ENCODE measurements at places on chromosomes 2 and 18. TPM values are rescaled to one million over a fixed set of nuclear protein-coding genes. Genes with fewer than 3 reads are reported as not detected.

RAD51AP2 gene
- polyA plus RNA-seq = not detected

TFCP2L1 gene
- polyA plus RNA-seq = 0.45 TPM

ABCB11 gene
- polyA plus RNA-seq = not detected

IFIH1 gene
- 19.7 TPM for polyA plus RNA-seq

GKN2 gene
- not detected for polyA plus RNA-seq

POTEC gene
- polyA plus RNA-seq = not detected

DNA sequence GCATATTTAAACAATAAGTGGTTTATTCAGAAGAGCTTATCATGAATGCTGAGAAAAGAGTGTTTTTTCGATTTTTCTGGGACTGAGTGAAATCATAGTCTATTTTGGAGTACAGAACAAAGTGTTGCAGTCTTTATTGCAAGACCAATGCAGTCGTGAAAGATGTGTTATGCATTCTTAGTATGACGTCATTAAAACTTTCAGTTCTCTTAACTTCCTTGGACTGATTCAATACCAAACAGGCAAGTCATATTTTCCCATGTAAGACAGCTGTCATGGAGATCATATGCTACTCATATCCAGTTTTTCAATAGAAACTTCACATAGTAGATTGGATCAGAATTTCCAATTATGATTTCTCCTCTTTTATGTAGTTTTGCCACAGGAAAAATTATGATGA lies 92.6 kb downstream of the RIT2 start:
- no peak for DNase-seq

DNA sequence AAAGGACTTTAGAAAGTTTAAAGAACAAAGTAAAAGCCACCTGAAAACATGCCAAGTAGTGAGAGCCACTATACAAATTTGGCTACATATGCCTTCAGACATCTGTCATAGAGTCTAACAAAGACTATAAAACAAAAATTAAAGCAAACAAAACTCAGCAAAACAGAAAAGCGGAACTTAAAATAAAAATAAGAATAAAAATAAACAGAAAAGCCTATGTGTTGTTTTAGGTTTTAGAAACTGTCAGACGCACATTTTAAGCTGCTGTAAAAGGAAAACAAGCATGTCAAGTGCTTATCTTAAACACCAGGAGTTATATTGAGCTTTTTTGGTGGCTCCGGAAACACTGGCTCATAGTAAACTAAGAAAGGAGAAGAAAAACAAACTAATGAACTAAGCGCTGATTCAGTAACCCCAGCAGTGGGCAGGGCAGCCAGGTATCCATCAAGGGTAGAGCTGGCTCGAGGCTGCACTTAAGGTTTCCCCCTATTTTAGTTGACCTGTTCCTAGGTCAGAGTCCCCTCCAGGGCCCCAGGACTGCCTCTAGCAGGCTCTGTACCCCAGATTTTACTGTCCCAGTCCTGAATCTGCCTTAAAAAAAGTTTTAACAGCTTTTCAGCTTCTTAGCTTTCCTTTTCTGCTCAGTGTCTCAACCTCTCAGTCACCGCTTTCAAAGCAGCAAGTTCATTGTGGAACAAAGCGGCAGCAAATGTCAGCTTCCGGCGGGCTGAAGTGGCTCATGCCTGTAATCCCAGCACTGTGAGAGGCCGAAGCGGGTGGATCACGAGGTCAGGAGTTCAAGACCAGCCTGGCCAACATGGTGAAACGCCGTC lies 15.4 kb upstream of the RMC1 start:
- DNase-seq = peak; percentile 3

- DNase-seq = no peak
These were observed 4.1 kb downstream of the CCDC195 start for GRCh38 chr2:224711859-224712665.

- no peak for DNase-seq
These were observed at the start of gene NTSR2 for GRCh38 chr2:11669454-11670291. TSS of gene NTSR2 (minus strand) at chr2:11670195. CDS start at chr2:11670129, 66 bp downstream.

GRCh38 chr2:238305092-238305862 lies 15.0 kb upstream of the TRAF3IP1 start:
- DNase-seq = no peak

GRCh38 chr2:172704072-172704936 lies 31.3 kb upstream of the RAPGEF4 start:
- no peak for DNase-seq

DNA sequence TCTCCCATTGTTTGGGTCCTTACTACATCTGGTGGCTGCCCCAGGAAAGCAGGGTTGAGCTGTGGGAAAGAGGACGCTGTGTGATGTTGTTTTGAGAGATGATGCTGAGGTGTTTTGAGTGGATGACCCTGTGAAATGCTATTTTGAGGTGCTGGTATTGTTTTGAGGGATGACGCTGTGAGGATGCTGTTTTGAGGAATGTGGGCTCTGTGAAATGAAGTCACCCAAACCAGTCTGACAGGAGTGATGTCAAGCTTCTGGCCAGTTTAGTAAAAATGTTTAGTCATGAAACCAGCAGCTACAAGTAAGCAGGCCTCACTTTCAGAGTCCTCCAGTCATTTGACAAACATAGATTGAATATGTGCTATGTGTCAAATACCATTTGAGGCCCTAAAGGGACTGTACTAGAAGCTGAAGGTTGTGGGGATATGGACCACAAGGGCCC lies 16.1 kb upstream of the PUM2 start:
- DNase-seq = no peak

GRCh38 chr2:121919803-121920202 lies 164.4 kb downstream of the TSN start:
- no peak for DNase-seq

DNA sequence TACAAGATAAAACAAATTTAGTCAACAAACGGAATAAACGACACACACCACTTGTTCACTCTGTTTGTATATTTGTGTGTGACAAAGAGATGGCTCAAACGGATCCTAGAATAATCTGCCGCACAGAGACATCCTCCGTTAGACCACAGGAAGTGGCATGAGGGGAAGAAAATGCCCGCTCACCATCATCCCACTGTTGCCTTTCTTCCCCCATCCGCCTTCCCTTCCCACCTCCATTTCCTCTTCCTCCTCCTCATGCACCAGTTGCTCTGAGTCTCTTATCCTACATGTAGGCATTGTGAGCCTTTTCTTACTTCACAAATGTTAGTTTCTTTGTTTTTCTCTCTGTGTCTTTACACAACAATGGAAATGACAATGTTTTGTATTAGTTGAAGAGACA lies 228.5 kb upstream of the SMIM21 start:
- DNase-seq = no peak

DNA sequence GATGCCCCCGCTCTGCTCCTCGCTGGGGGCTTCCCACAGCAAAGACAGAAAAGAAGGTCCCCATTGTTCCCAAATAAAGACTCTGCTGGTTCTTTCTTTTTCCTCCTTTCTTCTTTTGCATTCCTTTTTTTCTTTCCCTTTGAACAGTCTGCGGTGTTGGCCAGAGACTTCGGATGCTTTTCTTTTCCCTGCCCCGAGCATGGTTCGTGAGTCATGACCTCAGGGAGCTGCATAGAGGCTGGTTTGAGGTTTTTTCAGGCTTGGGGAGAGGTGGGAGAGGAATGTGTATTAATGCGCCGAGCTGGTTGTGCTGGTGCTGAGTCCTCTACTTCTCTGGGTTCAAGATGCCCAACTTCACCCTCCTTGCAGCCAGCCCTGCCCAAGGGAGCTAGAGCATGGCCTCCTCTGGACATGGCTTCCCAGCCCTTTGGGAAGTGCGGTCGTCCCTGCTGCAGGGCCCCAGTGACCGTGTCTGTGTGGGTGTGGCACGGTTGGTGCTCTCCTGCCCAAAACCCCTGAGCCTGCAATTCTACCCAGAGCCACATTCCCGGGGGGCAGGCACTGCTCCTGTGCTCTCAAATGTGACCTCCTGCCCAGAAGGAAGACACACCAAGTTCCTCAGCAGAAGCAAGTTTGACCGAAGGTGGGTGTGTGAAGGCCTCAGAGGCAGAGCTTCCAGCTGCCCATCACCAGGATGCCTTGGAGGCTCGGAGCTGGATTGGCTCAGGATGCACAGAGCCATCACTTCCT lies 9.0 kb upstream of the ARHGEF4 start:
- no peak for DNase-seq

DNA sequence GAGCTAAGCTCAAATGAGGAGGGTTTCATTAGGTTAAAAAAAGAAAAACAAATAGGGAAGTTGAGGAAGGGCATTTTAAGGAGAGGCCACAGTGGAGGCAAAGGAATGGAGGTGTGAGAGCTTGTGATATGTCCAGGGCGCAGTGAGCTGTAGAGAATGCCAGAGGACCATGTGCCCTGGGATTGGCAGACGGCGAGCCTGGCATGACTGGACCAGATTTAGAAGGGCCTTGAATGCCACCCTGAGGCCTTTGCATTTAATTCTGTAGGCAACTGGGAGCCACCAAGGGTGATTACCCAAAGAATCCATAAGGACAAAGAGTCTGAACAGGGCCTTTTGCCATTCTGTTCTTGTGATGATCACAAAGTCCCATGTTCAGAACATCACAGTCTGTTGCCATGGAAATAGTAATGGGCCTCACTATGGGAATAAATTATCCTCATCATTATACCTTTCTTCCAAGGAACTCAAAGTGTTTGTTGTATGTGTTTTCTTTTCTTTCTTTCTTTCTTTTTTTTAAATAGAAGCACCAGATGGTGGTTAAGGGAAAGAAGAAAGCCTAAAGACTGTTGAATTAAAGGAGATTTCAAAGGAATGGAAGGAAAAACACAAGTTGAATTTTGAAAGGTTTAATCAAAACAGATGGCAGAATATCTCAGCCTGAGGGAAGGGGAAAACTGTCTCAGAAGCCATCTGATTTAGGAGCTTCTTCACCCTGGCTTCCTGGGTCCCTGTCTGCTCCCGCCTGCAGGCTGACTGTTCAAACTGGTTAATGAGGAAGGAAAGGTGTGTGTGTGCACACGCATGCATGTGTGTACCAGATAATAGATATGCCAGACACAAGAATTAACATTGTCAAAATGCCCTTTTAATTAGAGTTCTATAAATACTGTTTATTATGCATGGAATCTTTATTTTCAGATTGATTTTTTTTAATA lies 31.6 kb upstream of the NCOA1 start:
- no peak for DNase-seq

DNA sequence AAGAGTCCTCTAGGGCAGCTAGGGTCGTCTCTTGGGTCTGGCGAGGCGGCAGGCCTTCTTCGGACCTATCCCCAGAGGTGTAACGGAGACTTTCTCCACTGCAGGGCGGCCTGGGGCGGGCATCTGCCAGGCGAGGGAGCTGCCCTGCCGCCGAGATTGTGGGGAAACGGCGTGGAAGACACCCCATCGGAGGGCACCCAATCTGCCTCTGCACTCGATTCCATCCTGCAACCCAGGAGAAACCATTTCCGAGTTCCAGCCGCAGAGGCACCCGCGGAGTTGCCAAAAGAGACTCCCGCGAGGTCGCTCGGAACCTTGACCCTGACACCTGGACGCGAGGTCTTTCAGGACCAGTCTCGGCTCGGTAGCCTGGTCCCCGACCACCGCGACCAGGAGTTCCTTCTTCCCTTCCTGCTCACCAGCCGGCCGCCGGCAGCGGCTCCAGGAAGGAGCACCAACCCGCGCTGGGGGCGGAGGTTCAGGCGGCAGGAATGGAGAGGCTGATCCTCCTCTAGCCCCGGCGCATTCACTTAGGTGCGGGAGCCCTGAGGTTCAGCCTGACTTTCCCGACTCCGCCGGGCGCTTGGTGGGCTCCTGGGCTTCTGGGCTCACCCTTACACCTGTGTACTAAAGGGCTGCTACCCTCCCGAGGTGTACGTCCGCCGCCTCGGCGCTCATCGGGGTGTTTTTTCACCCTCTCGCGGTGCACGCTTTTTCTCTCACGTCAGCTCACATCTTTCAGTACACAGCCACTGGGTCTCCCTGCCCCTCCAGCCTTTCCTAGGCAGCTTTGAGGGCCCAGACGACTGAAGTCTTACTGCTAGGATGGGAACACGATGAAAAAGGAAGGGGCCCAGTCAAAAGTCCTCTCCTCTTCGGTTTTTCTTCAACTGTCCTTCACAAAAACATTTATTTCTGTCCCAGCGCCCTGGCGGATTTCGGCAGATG lies 8.1 kb downstream of the SIX2 start:
- DNase-seq = no peak

- no peak for DNase-seq
These were observed 2182.7 kb upstream of the PIK3C3 start for GRCh38 chr18:39772155-39772919.

- DNase-seq = no peak
These were observed 550.5 kb downstream of the SPAG16 start for GRCh38 chr2:213834746-213835145.

GRCh38 chr18:48982266-48982665 lies 31.5 kb upstream of the SMAD7 start:
- no peak for DNase-seq

- no peak for DNase-seq
These were observed 342.4 kb downstream of the TNS1 start for GRCh38 chr2:217660423-217660822.

DNA sequence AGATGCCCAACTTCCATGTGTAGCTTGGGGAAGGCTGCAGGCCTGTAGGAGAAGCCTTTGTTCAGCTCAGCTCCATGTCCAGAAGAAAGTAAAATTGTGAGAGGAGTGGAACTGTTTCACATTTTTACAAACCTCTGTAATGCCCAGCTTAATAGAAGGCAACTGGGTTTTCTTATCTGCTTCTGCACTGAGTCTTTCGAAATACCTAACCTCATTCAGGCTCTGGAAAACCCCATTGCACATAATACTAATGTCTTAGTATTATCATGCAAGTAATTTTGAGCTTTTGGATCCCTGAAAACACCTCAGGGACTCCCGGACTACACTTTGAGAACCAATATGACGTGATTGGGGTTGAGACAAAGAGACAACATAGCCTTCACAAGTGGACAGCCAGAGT lies 5.8 kb downstream of the SMIM21 start:
- no peak for DNase-seq

DNA sequence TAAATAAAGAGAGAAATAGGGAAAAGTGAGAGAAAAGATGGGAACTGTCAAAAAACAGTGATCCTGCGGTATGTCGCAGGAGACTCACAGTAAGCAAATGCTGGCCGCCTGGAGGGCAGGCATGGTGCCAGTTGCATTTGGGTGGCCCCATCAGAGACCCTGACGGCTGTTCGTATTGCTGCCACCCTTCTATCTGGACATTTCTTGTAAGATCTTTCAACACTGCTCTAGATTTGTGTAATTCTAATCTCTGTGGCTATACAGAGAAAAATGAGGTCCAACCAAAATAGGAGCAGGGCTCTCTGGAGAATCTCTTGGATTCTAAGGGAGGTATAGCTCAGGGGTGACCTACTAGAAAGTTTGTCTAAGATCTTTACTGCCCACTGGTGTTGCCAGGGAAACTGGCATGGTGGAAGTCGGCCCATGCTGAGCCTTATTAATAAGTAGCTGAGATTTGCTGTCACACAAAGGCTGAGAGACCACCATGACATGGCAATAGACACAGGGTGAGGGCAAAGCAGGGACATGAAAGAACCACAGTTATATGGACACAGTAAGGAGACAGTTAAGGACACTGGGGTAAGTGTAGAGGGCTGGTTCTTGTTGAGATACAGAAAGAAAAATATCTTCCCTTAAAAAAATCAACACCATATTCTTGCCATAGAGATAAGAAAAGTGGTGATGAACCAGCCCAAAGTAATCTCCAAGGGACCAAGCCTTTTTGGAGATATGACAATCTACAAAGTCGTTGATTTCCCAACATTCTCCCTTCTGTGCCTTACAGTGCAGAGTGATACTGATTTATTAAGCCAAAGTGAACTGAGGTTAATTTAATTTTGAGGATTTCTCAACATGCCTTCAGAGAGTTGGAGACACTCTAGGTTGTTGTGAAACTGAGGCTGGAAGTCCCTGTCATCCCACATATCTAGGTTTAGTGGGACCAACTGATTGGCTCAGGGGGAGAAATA lies 26.4 kb upstream of the FZD7 start:
- no peak for DNase-seq

GRCh38 chr2:205712508-205712907 lies 30.2 kb downstream of the NRP2 start:
- DNase-seq = no peak
